ENCODE measurements at places on chromosomes 6 and 20.
A peak's percentile ranks its signal among the peaks of the same experiment; 100 is the strongest.

DNA sequence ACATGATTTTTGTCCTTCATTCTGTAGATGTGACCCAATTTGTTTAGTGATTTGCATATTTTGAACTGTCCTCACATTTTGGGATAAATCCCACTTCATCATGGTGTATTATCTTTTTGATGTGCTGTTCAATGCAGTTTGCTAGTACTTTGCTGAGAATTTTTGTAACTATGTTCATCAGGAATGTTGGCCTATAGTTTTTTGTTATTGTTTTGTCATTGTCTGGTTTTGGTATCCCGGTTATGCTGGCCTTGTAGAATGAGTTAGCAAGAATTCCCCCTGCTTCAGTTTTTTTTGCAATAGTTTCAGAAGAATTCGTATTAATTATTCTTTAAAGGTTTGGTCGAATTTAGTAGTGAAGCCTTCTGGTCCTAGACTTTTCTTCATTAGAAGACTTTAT, 11.9 kb downstream of the KIF25 start:
- DNase-seq, result no peak

- no peak for DNase-seq
Measured at GRCh38 chr6:51472745-51473487, 614.5 kb downstream of the PKHD1 start.

DNA sequence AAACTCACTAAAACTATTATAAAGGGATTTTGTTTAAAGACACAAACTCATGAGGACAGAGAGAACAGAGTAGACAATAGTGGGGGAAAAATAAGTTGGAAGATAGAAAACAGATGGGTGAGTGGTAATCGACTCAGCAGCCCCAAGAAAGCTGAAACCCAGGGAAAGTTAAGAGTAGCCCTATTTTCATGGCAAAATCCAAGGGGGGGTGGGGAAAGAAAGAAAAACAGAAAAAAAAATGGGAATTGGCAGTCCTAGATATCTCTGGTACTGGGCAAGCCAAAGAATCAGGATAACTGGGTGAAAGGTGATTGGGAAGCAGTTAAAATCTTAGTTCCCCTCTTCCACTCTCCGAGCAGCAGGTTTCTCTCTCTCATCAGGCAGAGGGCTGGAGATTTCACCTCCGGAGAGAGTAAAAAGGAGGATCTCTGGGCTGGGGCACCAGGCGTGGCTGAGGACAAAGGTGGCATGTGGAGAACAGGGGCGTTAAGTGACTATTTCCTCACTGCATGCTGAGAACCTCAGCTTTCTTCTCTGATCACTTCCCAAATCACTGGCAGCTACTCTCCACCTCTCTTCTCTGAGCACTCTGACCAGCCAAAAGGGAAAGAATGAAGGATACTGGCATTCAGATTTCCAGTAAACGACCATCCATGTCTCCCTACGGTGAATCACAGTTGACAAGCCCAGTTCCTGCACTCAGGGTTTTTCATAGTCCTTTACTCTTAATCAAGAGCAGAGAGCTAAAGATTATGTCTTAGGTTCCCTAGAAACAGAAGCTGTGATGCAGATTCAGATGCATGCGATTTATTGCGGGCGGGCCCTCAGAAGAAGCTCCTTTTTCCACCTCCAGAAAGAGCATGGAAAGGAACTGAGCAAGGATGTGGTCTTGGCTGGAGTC, 7.3 kb upstream of the RNF24 start:
- no peak for DNase-seq

DNA sequence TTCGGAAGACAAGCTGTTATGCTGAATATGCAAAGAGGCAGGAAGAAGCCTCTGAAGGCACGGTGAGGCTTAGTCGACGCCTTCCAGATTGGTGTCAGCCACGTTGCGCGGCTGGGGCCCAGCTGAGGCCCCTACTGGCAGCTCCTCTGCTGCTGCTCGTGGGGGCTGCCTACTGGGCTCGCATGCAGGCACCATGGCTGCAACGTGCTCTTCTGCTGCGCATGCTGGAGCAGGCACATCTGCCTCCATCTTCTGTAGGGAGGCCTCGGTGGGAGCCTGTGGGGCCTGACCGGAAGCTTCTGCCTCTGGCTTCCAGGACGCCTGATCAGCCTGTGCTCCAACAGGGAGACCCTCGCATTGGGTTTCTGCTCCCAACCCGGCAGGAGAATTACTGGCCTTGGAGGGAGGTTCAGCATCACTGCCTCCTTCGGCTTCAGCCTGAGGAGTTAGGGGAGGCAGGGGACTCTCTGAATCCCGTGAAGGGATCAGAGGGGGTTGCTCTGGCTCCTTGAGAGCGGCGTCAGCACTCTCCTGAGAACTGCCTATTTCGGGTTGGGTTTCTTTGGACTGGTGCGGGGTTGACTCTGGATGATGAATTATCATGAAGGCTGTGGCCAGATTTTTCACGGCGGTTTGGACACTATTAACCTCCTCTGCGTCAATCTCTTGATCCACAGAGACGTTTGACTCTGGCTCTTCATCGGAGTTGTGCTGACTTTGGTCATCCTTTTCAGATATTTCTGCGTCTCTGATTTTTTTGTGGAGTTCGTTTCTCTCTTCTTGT, 49.1 kb downstream of the TXLNB start:
- DNase-seq, result no peak

GRCh38 chr20:21272279-21272678, 30.9 kb upstream of the XRN2 start:
- no peak for DNase-seq

- no peak for DNase-seq
Measured at GRCh38 chr20:39822667-39823066, 860.5 kb downstream of the DHX35 start.

DNA sequence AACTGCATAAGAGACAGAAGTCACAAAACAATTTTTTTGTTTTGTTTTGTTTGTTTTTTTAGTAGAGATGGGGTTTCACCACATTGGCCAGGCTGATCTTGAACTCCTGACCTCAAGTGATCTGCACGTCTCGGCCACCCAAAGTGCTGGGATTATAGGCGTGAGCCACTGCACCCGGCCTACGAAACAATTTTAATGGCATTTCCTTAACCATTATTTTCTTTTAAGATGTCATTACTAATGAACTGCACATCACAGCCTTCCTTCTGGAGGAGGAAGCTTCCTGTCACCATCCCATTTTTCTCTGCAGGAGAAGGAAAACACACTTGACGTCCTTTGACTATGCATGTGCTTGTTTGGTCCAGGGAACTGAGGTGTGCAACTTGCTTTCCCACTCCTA, 125.3 kb upstream of the AKIRIN2 start:
- DNase-seq, result no peak

GRCh38 chr6:1255636-1256365, 56.1 kb upstream of the FOXQ1 start:
- DNase-seq, result no peak

DNA sequence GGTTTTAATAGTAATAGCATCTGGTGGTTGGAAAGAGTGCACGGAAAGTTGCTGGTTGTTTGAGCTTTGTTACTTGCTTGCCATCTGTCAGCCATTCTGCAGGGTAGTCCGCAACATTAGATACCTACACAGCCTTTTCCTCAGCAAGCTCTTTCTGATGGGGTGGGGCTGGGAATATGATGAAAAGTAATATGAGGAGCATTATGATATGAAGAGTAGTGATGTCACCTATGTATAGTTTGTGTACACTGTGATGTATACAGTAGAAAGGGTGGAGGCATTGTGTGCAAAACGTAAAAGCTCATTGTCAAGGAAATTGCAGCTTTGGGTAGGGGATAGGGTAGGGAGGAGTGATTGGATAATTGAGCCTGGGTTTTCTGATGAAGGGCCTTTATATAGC, 16.1 kb downstream of the SCAF8 start:
- DNase-seq, result no peak

DNA sequence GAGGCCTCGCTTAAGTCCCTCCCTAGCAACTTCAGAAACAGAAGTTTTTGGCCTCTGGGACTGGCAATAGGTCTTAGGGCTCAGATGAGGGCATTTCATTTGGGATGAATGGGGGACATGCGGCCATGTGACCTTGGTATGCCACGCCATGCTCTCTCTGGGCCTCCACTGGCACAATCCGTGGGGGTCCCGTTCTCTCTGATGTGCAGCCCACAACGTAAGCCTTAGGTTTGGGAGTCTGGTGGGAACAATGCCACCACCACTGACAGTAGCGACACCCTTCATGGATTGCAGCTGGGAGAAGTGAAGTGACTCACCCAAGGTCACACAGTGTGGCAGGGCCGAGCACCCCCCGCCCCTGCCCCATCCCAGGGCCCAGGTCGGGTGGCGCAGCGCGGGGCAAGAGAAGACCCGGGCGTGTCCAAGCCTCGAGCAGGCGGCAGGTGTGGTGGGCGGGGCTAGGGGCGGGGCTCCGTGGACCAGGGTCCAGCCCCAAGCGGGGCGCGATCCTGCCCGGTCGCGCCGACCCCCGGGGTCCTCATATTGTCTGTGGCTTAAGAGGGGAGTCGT, 864 bp upstream of the CEBPB start:
- no peak for DNase-seq

DNA sequence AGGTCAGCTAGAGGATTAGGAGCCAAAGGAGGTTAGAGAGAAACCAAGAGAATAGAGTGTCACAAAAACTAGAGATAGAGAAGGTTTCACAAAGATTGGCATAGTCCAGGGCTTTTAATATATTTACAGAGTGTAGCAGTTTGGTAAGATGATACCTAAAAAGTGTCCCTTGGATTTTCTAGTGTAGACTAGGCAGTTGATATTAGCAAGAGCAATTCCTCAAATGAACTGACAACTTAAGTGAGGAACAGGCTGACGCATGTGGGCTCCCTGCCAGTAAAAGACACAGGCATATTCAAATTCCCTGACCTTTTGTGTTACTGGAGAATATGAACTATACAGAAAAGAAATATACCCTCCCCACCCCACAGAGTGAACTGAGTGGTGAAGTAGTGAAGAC, 40.1 kb downstream of the VTA1 start:
- DNase-seq, result peak; percentile 52

- DNase-seq, result no peak
Measured at GRCh38 chr6:134908906-134909516, 40.9 kb downstream of the ALDH8A1 start.

DNA sequence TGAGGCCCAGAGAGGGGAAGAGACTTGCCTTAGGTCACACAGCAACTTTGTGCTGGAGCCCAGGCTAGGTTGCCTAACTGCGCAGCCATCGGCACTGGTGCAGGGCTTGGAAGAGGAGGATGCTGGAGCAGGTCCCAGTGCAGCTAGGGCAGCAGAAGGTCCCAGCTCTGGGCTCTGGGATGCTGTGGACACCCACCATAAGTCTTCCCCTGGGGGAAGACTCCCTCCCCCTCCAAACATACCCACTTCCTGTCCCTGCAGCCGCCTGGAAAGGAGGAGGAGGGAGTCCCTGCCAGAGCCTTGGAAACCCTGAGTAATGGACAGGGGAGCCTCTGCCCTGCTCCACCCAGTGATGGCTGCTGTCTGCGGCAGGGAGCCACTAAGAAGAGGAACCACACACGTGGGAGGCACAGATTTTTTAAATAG, 93.6 kb downstream of the NCR2 start:
- DNase-seq, result no peak

DNA sequence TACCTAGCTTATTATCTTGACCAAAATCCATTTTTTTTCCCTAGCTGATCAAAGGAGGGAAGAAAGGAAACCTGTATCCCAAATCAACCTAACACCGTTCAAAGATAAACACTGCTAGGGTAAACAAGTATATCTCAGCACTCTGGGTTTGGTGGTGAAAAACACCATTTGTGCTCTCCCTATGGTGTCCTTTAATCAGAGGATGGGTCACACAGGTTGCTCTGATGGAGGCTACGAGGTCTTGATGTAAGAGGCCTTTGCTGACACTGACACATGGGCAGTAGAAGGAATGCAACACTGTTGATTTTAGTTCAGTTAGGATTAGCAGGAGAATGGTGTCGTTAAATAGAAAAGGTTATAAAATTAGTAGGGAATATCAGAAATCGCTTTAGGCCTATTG, 179.3 kb downstream of the HDGFL1 start:
- DNase-seq, result no peak

DNA sequence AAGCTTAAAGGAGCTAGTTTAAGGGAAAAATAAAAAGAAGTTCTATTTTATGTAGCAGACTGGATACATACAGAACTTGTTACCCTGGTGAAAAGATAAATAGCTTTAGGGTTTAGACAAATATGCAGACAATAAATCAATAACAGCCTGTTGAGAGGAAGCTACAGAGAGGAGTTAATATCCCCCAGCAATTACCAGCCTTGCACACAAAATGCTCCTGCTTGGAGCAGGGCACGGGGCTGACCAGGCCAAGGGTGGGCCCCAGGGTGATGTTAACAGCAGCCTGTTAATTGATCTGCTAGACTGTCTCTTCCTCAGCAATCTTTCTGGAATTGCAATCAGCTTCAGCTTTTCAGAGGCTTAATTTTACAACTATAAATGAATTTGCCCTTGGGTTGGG, 125.1 kb upstream of the SOX4 start:
- no peak for DNase-seq

DNA sequence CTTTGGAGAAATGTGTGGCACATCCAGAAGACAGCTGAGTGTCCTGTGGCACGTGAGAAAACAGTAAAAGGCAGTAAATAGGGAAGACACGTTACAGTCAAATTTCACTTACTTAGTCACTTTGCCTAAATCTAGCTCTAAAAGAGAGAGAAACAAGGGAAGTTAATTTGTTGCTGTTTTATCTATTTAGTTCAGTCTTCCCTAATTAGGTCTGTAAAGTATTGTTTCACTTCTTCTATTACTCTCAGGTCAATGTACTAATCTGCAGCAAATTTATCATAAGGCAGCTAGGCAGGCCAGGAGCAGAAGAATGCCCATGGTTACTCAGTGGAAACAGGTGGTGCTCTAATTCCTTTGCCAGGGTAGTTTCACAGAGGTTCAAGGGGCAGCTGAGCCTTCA, 124.3 kb upstream of the CNR1 start:
- no peak for DNase-seq

- no peak for DNase-seq
Measured at GRCh38 chr6:37830225-37830624, 10.7 kb downstream of the ZFAND3 start.

GRCh38 chr6:80021131-80021530, 16.7 kb downstream of the TTK start:
- no peak for DNase-seq

DNA sequence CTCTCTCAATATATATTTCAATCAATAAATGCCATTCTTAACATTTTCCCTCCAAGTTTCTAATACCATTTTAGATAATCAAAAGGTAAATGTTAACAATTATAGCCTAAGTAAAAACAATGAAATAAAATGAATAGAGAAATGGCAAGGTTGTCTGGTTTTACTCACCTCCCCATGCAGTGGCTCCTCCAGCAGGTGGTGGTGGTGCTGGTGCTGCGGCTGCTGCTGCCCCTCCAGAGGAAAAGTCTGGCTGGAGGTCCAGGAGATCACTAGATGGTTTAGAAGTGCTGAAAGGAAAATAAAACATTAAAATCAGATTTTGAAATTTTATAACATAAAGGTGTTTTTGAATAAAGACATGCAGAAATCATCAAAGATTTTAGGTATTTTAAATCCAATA, 93.2 kb downstream of the PRSS35 start:
- no peak for DNase-seq

DNA sequence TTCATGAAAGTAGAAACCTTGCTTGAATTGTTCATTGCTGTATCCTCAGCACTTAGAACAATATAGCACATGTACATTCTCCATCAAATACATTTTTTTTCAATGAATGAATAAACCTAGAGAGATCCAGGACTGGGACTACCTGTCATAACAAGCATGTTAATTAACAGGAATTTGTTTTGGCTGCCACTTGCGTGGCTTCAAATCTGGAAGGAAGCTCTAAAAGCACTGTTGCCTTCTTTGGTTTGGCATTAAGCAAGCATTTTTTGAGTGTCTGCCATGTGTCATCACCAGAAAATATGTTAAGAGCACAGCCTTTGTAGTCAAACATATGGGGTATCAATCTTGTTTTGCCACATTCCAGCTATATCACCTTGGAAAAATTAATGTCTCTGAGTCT, 131.9 kb upstream of the BACH2 start:
- DNase-seq, result no peak

GRCh38 chr6:46104209-46104608, 25.6 kb upstream of the ENPP4 start:
- DNase-seq, result no peak
